ENCODE measurements at places on chromosomes 7 and 10.

DNA sequence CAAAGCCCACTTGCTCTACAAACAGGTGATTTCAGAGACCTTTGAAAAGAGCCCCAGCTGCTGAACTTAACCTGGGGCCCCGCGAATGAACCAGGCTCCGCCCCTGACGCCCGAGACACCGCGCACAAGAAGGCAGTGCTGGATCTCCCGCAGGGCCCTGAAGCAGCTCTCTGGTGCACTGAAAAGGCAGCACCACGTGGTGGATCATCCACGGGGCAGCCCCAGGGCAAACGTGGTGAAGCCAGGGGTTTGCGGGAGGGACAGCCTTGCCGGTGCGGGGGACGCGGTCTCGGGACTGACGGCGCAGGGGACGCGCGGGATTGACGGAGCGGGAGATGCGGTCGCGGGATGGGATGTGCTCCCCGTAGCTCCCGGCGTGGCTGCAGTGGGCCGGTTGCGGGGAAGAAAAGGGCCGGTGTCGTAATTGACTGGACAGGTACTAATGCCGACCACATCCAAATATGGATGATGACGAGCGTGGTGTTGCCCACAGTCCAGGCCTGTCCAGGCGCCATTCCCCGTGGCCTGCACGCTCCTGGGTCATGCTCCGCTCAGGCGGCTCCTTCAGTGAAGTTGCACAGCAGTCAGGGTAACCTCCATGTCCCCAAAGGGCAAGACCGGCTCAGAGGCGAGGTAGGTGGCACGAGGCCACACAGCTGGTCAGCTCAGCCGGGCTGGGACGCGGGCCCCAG lies 421.1 kb downstream of the DNAJB6 start:
- DNase-seq = no peak

- no peak for DNase-seq
These were observed 76.9 kb upstream of the MGMT start for GRCh38 chr10:129390147-129390546.

- no peak for DNase-seq
These were observed 1.5 kb downstream of the RET start for GRCh38 chr10:43078175-43078985.

GRCh38 chr7:93799750-93800357 lies 90.7 kb downstream of the TFPI2 start:
- DNase-seq = no peak

DNA sequence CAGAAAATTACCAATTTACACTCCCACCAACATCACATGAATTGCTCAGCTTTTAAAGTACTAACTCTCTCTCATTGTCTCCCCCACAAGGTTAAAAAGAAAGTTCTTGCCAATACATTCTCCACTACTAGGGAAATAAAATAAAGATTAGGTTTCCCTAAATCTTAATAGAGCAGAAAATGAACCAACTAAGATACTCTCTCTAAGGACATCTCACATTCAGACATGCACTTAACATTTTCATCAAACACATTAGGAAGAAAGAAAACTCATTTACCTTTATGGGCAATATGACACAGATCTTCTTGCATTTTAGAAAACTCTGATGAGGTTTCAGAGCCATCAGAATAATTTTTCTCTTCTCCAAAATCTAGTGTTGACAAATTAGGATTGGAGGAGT lies 104.1 kb upstream of the GSDME start:
- no peak for DNase-seq

- DNase-seq = no peak
These were observed 1.1 kb upstream of the GPRIN2 start for GRCh38 chr10:46557319-46558121.

GRCh38 chr10:5871596-5871995 lies 18.1 kb downstream of the ANKRD16 start:
- DNase-seq = no peak

- no peak for DNase-seq
These were observed 327.1 kb downstream of the GFRA1 start for GRCh38 chr10:115945701-115946445.

DNA sequence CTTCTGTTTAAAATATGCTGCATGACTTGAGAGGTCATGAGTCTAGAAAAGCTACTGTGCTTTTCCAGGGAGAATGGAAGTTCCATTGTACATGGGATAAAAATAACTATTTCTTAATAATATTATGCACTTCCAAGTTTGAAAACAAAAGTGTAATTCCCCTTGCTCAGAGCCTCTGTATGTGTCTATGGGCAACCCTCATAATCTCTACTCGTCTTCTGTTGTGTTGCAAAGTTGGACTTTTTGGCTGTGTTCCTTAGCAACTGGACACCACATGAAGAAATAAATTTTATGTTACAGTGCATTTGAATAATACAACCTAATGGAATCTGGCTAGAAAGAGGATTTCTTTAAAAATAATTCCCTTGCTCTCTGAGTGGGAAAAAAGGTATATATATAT lies 242.6 kb downstream of the TWIST1 start:
- DNase-seq = no peak

- DNase-seq = no peak
These were observed 40.0 kb downstream of the PARD3 start for GRCh38 chr10:34775044-34775637.

- no peak for DNase-seq
These were observed 18.0 kb upstream of the HILPDA start for GRCh38 chr7:128437426-128438332.

DNA sequence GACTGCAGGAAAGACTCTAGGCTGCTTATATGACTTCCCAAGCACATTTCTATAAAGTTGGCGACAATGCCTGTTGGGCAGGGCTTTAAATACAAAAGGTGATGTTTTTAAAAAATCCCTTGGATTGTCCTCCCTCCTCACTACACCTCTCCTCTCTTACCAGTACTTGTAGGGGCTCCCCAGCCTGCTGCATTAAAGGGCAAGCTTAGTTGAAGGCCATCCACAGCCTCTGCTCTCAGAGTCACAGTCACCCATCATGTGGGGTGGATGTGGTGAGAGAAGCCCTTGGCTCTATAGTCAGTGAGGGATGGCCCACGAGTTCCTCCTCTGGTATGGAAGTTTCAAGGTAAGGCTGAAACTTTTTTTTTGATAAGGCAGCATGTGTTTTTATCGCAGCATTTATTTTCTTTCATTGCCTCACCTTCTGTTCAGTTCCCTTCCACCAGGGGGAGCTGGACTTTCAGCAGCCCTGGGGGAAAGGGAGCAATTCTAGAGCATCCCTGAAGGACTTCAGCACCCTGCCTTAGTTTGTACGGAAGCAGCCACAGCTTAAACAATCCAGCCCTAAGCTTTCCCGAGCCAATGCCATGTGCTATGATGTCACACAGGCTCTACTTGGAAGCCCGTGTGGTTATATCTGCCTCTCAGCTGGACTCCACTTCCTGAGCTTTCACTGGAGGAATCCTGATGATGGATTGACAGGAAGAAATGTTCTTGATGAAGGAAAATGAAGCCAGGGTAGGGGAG lies 131.9 kb downstream of the CALCR start:
- DNase-seq = no peak

- DNase-seq = no peak
These were observed 13.0 kb upstream of the ZNF503 start for GRCh38 chr10:75414527-75414926.

- no peak for DNase-seq
These were observed 137.5 kb downstream of the ZNF365 start for GRCh38 chr10:62511656-62512055.

- DNase-seq = no peak
These were observed 94.4 kb downstream of the GLRX3 start for GRCh38 chr10:130230611-130231010.

DNA sequence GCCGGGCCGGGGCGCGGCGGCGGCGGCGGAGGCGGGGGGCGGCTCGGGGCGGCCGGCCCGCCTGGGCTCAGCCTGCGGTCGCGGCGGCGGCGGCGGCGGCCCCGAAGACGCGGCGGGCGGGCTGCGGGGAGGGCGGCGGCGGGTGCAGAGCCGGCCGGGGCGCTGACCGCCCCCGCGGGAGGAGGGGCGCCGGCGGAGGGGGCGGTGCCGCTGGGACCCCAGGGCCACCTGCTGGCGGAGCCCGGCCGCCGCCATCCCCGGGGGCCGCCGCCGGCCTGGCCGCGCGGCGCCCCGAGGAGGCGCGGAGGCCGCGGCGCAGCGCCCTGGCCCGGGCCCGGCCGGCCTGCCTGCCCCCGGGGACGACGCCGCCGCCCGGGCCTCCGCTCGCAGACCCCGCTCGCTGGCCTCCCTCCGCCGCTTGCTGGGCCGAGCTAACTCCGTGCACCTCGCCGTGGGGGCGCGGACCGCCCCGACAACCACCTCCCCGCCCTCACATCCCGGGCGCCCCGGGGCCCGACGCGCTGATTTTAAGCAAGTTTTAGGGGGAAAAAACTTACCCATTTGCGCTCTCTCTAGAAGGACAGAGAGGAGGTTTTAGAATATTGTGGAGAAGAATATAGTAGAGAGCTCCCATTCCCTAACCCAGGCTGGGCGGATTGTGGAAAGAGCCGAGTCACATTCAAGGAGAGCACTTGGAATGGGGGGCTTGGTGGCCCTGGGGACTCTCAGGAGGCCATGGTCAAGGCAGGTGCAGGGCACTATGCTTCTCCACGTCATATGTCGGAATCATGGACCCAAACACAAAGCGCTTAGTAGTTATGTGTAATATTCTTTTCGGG lies at the start of gene BEND7:
Gene BEND7 (minus strand): TSS at position 140 of the 839 bp plus-strand sequence. CDS start 481 bp downstream, outside the sequence.
- DNase-seq = no peak

- DNase-seq = no peak
These were observed 82.9 kb upstream of the STRIP2 start for GRCh38 chr7:129351320-129351719.

GRCh38 chr7:41696323-41696916 lies 6.5 kb downstream of the INHBA start:
- no peak for DNase-seq

DNA sequence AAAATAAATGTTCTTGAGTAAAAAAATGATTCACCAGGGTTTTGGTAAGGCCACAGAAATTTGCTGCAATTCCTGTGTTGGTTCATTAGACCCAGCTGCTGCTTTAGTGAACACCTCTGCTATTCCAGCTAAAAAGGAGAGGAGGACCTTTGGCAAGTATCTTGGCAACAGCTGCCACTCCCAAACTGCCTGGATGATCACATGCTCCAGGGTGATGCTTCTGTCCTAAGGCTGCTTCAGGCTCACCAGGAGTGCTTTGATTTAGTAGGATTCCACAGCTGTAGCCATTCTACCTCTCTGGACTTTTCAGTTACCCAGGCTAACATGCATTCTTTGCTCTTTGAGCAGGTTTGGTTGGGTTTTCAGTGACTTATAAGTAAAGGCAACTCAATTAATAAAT lies 82.6 kb upstream of the NPVF start:
- DNase-seq = no peak

GRCh38 chr7:42244828-42245227 lies 7.8 kb upstream of the GLI3 start:
- no peak for DNase-seq

GRCh38 chr7:85413718-85414117 lies 226.9 kb upstream of the SEMA3D start:
- DNase-seq = no peak

- DNase-seq = no peak
These were observed 32.7 kb downstream of the CALML5 start for GRCh38 chr10:5466451-5467206.

DNA sequence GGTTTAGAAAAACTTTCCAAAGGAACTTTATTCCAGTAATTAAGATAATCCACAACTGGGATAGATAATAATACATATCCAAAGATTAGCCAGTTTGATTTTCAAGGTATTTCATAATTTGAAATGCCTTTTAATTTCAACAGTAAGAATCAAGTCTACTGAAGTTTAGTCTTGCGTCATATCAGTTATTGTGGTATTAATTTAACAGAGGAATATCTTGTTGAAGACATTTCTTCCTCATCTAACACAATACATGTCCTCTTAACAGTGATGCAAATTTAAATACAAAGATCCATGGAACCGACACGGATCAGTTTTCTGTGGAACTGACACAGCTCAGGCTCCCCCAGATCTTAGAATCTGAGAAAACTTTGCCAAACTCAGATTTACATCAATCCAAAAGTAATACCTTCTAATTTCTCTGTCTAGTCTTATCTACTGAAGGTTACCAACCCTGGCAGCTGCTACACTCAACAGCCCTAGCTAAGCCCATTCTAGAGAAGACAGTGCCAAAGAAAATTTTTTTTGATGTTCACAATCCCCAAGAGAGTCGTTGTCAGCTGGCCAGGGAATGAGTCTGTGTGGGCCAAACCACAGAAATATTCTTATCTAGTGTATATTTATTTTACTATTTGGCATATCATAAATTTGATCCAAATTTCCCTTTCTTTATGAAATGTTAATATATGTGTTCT lies 365.2 kb upstream of the MEOX2 start:
- no peak for DNase-seq

DNA sequence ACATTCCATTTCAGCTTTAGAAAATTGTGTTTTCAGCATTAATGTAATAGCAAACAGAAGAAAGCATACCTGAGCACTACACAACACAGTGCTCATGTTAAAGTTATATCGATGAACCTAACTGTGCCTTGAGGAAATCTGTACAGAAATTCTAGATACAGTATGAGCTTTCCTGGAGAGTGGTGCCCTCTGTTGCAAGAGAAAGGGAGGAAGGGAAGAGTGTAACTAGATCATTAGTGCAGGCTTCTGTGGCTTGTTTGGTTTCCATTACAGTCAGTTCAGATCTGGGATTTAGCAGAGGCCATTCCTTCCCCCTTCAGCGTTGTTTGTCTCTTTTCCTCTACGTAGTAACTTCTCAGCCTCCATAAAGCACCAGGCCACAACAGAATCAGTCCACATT lies 139.7 kb downstream of the HTR7 start:
- no peak for DNase-seq

DNA sequence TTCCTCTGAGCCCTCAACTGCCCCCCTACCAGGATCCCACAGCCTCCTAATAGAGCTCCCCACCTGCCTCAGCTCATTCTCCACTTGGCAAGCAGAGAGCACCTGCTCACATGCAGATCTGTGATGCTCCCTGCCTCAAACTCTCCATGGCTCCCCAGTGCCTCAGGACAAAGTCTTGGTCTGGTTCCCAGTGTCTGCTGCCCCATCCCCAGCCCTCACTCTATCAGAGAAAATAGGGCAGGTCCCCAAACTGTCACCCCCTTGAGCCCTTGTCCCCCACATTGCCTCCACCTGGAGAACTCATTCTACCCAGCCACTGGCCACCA lies 20.8 kb upstream of the ELN start:
- no peak for DNase-seq

GRCh38 chr10:44471410-44471809 lies 86.5 kb upstream of the CXCL12 start:
- DNase-seq = no peak

GRCh38 chr7:20165146-20165510 lies 52.1 kb downstream of the MACC1 start:
- no peak for DNase-seq

DNA sequence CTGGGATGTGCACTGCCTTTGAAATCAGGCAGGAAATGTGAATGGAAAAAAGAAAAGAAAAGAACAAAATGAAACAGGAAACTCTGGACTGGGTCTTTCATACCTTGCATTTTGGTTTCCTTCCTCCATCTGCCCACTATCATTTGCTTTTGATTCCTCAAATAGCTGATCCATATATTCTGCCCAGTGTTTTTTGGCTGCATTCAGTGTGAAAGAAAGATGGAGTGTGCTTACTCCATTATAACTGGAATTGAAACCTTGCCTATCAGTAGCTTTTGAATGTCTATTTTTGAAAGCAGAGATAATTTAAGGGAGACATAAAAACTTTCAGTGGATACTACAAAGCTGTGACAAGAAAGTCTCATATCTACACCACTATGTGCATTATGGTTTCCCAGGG lies 64.1 kb upstream of the ASAH2 start:
- DNase-seq = no peak

Data from CD4-positive, alpha-beta T cell treated with Interleukin-4 for 1 hour (primary cell).